Left hindlimb (tissue), 1 donor: ENCODE measurements at places on chromosomes 2 and 18.

- DNase-seq = no peak
Observed at GRCh38 chr2:74571058-74571457, 16.5 kb downstream of the DOK1 start.

GRCh38 chr2:109648041-109648527, 33.9 kb downstream of the SOWAHC start:
- DNase-seq = no peak

- no peak for DNase-seq
Observed at GRCh38 chr2:218963601-218964000, 4.1 kb downstream of the CDK5R2 start.

DNA sequence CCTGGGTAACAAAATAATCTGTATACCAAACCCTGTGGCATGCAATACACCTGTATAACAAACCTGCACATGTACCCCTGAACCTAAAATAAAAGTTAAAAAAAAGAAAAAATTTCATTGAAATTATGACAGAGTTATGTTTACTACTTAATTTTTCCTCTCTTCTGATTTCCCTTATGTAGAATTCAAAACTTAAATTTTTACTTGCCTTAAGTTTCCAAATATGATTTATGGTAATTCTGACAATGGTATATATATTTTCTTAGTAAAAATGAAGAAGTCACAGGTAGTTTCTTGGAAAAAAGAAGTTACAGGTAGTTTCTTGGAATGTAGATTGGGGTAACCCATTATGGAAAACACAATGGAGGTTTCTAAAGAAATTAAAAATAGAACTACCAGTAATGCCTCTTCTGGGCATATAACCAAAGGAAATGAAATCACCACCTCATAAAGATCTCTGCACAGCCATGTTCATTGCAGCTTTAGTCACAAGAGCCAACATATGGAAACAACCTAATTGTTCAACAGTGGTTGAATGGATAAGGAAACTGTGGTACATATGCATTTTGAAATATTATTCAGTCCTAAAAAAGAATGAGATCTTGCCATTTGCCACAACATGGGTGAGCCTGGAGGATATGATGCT, 164.9 kb downstream of the BABAM2 start:
- no peak for DNase-seq

GRCh38 chr2:26298638-26299393, 47.1 kb upstream of the SELENOI start:
- peak; percentile 61 for DNase-seq

DNA sequence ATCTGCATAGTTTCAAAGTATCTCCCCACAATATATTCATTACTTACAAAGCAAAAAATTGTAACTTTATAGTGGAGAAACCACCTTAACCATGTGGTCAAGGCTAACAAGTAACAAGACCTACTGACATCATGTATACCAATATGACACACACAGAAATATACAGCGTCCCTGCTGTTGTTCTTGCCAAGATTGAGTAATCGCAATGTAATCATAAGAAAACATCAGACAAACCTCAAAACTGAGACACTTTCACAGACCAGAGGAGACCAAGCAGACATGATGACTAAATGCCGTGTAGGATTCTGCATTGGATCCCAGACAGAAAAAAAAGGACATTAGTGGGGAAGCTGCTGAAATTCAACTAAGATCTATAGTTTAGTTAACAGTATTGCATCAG, 123.0 kb downstream of the ACAA2 start:
- no peak for DNase-seq

DNA sequence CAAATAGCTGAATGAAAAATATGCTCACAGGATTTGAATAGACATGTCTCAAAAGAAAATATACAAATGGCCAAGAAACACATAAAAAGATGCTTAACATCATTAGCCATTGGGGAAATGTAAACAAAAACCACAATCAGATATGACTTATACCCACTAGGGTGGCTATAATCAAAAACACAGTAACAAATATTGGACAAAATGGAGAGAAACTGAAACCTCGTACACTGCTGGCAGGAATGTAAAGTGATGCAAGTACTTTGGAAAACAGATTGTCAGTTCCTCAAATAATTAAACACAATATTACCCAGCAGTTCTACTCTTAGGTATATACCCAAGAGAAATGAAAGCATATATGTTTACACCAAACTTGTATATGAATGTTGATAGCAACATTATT, 213.0 kb downstream of the PHLPP1 start:
- DNase-seq = no peak

GRCh38 chr2:200860092-200860795, 4.2 kb downstream of the CLK1 start:
- DNase-seq = no peak

- DNase-seq = no peak
Observed at GRCh38 chr18:13982126-13982525, 66.8 kb upstream of the MC2R start.

DNA sequence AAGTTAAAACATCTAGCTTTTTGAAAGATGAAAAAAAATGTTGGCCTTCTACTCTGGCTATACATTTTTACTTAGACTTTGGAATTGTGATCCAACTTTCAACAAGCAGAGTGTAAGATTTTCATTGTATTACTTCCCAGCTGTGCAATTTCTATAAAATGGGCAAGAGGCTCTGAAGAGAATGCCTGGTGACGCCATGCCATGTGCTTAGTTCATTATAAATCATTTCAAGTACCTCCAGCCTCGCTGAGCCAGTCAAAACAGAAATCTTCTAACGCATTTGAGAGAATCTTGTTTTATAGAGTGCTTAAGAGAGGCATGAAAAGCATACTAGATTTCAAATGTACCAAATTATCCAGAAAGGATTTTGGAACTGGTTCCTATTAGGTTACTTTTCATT, 10.1 kb upstream of the STK17B start:
- no peak for DNase-seq

DNA sequence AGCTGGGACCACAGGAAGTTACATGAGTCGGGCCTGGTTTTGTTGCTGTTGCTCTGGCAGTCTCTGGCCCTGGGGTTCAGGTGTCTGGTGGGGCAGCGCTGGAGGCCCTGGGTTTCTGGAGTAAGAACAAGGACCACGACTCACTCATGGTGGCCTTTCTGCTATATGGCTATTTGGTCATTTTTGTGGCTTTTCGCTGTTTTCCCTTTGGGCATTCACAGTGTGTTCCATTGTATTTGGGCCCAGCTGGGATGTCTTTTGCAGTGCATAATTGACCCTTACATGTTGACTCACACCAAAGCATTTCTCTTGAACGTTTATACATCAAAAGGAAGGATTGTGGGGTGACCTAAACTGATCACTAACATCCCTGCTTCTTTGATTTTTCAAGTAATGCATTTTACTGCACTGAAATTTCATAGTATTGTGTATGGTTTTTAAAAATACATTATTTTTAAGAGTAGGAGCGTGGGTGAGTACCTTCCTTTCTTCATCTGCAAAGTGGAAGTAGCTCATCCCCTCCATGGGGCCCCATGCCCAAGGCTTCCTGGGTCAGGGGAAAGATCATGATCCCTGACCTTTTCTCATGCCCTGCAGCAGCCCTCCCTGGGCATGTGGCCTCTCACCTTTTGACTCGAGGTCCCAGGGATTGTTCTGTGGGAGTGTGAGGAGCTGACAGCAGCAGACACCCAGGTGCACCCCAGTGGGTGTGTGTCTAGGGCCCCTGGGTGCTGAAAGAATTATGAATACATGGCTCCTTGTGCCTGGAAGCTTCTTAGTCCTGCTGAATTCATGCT, 225.5 kb downstream of the AGAP1 start:
- DNase-seq = no peak

DNA sequence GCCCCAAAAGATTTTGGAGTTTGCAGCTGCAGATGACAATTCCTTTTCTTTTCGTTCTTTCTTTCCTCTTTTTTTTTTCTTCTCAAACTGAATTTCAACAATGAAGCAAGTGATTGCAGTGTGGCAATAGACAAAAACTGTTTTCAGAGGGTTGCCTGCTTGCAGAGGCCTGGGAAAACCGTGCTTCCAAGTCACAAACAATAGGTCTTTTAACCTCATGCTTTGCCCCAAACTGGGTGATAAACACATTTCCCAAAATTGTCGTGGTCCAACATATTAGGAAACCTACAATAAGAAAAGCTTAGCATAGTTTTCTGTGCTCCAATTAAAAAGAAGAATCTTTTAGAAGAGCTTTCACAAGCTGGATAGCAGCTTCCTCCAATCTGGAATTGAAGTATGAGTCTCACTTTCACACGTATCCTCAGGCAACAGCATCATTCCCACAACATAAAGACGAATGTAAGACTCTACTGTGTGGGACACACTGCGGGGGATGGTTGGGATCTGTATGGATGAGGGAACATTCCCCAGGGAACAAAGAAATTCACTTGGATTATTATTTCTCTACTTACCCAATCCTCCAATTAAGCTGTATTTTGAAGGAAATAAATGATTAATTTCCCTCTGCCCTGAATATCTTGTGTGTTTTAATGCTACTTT, 656.1 kb downstream of the RNF144A start:
- no peak for DNase-seq

DNA sequence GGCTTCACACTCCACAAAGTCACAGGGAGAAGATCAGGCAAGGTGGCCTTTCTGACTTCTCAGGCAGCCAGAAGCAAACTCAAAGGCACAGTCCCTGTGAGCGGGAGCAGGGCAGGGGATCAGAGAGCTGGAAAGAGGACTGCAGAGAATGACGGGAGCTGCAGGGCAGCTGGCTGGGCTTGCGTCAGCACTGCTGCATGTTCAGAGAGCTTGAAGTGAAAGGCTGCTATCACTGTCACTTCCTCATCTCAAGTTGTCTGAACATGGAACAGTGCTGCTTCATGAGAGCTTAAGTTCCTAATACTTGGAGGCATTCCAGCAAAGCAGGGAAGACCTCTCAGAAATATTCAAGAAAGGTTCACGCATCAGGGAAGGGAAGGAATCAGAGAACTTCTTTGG, 20.4 kb downstream of the TGFBRAP1 start:
- DNase-seq = no peak

- DNase-seq = no peak
Observed at GRCh38 chr2:184581391-184581790, 16.9 kb upstream of the ZNF804A start.

- no peak for DNase-seq
Observed at GRCh38 chr2:216108310-216108966, 710 bp upstream of the XRCC5 start.

DNA sequence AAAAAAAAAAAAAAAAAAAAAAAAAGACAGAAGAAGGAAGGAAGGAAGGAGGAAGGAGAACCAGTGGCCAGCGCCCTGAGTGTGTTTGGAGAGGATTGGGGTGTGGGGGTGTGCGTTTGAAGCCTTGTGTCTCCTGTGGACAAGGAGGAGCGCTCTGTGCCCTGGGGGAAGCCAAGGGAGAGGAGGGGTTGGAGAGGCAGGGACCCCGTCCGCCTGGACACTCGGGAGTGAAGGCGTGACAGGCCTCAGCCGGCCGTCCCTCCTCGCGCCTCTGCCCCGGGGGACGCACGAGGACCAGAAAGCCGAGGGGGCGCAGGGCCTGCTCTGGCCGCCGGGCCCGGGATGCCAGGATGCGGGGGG, 44.9 kb downstream of the SERTAD2 start:
- no peak for DNase-seq

DNA sequence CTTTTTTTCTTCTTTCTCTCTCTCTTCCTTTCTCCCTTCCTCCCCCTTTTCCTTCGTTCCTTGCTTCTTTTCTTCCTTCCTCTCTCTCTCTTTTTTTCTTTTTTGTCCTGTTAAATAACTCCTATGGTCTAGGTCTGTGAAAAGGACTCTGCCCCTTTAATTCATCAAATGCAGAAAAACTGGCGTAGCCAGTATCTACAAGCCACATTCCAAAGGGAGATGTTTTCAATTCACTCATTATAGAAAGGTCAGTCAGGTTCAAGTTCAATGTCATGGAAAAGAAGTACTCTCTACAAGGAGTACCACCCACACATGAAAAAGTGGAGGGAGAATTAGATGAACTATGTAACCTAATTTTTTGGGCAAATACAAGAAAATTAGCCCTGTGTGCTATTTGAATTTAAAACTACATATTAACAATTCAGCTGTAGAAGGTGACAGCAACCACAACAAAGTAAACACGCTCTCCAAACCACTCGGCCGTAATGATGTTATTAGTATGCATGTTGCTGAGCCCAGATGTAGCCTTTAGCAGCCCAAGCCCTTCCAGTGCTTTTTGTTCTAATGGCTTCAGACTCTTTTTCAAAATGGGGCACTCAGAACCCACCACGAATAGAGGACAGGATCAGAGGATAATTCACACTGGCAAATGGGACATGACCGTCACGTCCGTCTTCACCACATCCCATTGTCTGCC, 735.4 kb upstream of the FANCL start:
- no peak for DNase-seq
